NAMALWA (cell line): ENCODE measurements at places on chromosomes 13 and 19.

- no peak for DNase-seq
Measured at GRCh38 chr19:57171551-57172081, 4.3 kb upstream of the DUXA start.

DNA sequence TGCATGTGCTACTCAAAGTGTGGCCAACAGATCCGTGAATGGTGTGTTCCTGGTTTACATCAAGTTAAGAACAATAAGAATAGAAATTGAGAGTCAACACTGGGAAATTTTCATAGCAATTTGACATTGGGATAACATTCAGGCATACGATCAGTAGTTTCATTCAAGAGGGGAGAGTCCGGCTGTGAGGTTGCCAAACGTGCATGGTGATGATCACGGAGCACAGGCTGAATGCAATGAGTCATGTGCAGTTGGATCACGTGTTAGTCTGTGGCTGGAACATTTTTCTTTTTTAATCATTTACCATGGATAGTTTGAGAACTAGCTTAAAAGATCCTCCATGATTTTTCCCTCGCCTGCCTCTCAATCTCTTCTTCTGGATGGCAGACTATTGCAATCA lies 2.5 kb upstream of the DCT start:
- no peak for DNase-seq

- no peak for DNase-seq
Measured at GRCh38 chr19:18742838-18743783, 48.0 kb downstream of the COMP start.

GRCh38 chr13:33015241-33015668 lies 968 bp upstream of the KL start:
- DNase-seq = no peak
